Peyer's patch (tissue), 4 donors: ENCODE measurements at places on chromosomes 13 and 19. TPM values are rescaled to one million over a fixed set of nuclear protein-coding genes. Genes with fewer than 3 reads are reported as not detected.

Gene DOCK9
- total RNA-seq: 55.0 TPM

GRCh38 chr19:28987177-28987576 lies 225.8 kb downstream of the UQCRFS1 start:
- H3K27ac ChIP-seq: no peak overlapping the region
- no peaks in the 10 kb centered on the region for H3K36me3 ChIP-seq
- no peaks in the 10 kb centered on the region for H3K27me3 ChIP-seq
- DNase-seq: no peak
- H3K4me1 ChIP-seq: no peaks in the 10 kb centered on the region

DNA sequence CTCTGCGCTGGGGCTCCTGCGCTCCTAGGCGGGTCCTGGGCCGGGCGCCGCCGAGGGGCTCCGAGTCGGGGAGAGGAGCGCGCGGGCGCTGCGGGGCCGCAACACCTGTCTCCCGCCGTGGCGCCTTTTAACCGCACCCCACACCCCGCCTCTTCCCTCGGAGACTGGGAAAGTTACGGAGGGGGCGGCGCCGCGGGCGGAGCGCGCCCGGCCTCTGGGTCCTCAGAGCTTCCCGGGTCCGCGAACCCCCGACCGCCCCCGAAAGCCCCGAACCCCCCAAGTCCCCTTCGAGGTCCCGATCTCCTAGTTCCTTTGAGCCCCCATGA lies at the start of gene GJB2:
Gene GJB2, minus strand, starts transcription at position 103 of the 326 bp plus-strand sequence. CDS start 3,357 bp downstream, outside the sequence.
- DNase-seq: no peak
- peaks cover 16% of the 10 kb centered on the region for H3K27me3 ChIP-seq
- H3K36me3 ChIP-seq: no peaks in the 10 kb centered on the region
- peak within 1 kb of the TSS; percentile 62 for H3K27ac ChIP-seq
- peaks cover 11% of the 10 kb centered on the region for H3K4me1 ChIP-seq

Gene FGF9
- 2.3 TPM for total RNA-seq

Gene PPAN
- total RNA-seq: 31.3 TPM

Gene SYT5
- total RNA-seq: not detected

Gene DOHH
- 10.2 TPM for total RNA-seq

Gene TMEM238
- total RNA-seq: 72.8 TPM

DNA sequence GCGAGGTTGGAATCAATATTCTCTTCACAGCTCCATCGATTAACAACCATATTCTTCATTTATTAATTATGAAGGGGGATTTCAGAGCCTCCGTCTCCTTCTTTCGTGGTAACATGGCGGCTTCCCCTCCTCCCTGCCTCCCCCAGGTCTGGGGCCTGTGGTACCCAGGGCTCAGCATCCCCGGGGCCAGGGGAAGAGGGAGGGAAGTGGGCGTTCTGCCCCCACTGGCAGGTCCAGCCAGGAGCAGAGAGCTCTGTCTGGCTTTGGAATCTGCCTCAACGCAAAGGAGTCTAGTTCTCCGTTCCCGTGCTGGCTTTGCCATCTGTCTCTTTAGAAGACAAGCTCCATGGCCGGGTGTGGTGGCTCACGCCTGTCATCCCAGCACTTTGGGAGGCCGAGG lies 37.8 kb upstream of the ONECUT3 start:
- no peaks in the 10 kb centered on the region for H3K36me3 ChIP-seq
- H3K4me1 ChIP-seq: no peaks in the 10 kb centered on the region
- no peak overlapping the region for H3K4me3 ChIP-seq
- no peaks in the 10 kb centered on the region for H3K27me3 ChIP-seq
- H3K27ac ChIP-seq: no peak overlapping the region
